ENCODE measurements at places on chromosomes 5 and 9. TPM values are rescaled to one million over a fixed set of nuclear protein-coding genes. Genes with fewer than 3 reads are reported as not detected.

Gene HRH2
- 0.08 TPM for polyA plus RNA-seq

Gene PIK3R1
- 6.6 TPM for polyA plus RNA-seq

Gene GMCL2
- not detected for polyA plus RNA-seq

Gene DNAH5
- polyA plus RNA-seq = 0.73 TPM

Gene PCDHB3
- 0.05 TPM for polyA plus RNA-seq
